Skeletal muscle cell (primary cell): ENCODE measurements at places on chromosomes 6 and 20.

DNA sequence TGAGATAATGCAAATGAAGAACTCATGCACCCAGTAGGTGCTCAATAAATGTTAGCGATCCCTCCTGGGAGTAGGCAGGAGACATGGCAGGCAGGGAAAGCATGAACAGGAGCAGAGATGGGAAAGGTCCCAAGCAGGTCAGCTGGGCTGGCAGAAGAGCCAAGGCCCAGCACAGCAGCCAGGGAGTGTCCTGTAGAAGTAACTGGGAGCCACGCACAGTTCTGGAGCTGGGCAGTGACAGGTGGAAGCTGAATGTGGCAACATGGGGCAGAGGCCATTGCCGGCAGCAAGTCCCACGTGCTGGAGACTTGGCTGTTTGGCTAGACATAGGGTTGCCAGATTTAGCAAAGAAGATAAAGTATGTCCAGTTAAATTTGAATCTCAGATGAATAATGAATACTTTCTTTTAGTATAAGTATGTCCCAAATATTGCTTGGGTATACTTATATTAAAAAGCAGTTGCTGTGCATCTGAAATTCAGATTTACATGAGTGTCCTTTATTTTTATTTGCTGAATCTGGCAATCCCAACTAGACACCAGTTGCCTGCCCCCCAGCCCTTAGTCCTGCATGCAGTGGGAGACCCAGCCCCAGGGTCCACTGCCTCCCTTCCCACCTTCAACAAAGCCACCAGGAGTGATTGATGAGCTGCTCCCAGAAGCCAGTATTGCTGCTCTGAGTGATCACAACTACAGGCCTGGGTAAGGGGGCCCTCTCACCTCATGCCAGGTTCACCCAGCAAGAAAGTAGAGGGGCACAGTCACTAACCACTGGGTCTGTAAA lies 3.7 kb upstream of the LPIN3 start:
- no peak for DNase-seq

DNA sequence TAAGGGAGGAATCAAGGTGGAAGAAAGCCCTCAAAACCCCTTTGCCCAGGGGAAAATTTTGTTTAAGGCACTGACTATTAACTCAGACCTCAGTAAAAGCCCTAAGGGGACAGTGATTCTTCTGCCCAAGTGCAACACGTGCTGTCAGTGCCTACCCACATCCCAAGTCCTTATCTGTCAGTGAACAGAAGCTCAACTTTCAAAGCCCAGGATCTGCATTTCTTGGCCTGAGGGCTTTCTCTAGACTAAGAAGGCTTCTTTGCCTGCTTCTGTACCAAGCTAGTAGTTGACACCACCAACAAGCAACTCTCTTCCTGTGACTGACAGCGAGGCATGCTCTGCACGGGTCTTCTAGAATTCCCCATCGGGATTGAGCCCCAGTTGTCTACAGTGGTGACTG lies 416.0 kb upstream of the SPTLC3 start:
- no peak for DNase-seq

DNA sequence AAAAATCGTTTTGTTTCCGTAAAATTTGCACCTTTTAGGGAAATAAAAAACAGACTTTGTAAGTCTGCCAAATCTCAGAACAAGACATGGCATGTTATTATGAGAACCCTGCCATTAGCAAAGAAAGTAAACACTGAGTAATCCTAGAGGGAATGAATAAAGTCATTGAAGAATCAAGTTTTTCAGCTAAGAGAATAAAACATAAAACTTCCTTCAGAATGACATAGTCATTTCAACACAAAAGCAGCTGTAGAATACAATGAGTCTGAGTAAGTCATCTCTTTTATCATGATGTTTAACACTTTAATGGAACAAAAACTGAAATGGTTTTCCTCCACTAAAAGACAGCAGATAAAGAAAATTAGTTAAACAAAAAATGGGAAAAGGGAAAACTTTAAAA lies 10.3 kb upstream of the DST start:
- peak; percentile 52 for DNase-seq

- peak; percentile 68 for DNase-seq
Measured at GRCh38 chr20:5041433-5041832, 40.1 kb upstream of the SLC23A2 start.
